Esophagus squamous epithelium (tissue), 5 donors: ENCODE measurements at places on chromosomes 13 and 19.

DNA sequence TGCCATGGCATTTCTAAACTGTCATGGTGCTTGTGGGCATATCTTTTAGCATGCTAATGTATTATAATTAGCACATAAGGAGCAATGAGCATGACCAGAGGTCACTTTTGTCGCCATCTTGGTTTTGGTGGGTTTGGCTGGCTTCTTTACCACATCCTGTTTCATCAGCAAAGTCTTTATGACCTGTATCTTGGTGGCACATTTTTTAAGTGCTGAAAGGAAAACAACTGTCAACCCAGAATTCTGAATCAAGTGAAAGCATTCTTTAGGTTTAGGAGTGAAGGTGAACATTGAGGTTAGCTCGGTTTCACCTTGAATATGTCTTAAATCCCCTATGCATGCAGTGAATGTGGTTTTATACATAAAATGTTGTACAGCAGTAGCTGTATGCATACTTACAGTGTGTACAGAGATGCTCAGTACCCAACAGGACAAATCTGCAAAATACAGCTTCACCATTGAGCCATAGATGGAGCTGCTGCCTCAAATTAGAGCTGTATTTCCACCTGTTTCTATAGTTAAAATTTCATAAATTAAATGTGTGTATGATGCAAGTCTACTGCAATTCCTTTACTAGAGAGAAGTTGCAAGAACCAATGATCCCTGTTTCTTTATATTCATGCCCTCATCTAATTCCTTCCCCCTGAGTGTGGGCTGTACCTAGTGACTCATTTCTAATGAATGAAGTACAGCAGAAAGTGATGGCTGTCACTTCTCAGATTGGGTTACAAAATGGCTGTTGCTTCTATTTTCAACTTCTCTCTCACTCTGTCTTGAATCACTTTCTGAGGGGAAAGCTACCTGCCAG lies 25.2 kb upstream of the IGSF23 start:
- no peak overlapping the region for H3K4me3 ChIP-seq
- no peak overlapping the region for H3K27ac ChIP-seq
- DNase-seq = no peak
- no peaks in the 10 kb centered on the region for H3K4me1 ChIP-seq

GRCh38 chr19:51333836-51334460 lies 8.0 kb downstream of the VSIG10L start:
- H3K27me3 ChIP-seq = peaks cover 24% of the 10 kb centered on the region
- H3K36me3 ChIP-seq = no peaks in the 10 kb centered on the region
- no peak overlapping the region for H3K4me3 ChIP-seq
- no peak overlapping the region for H3K27ac ChIP-seq
- DNase-seq = no peak

- H3K27me3 ChIP-seq = no peaks in the 10 kb centered on the region
- peak overlapping the region; percentile 62 for H3K27ac ChIP-seq
- no peak overlapping the region for H3K4me3 ChIP-seq
- peaks cover 30% of the 10 kb centered on the region for H3K4me1 ChIP-seq
- no peak for DNase-seq
Observed at GRCh38 chr19:49786376-49786820, 19.6 kb downstream of the AP2A1 start.

- H3K27me3 ChIP-seq = no peaks in the 10 kb centered on the region
- H3K4me1 ChIP-seq = no peaks in the 10 kb centered on the region
- no peak for DNase-seq
- H3K4me3 ChIP-seq = no peak overlapping the region
Observed at GRCh38 chr13:105758918-105759860, 776.3 kb downstream of the EFNB2 start.

- peaks cover 29% of the 10 kb centered on the region for H3K4me1 ChIP-seq
- H3K36me3 ChIP-seq = peaks cover 10% of the 10 kb centered on the region
- DNase-seq = no peak
- peak overlapping the region; percentile 9 for H3K27ac ChIP-seq
Observed at GRCh38 chr19:13830741-13831536, 35.7 kb downstream of the ZSWIM4 start.

DNA sequence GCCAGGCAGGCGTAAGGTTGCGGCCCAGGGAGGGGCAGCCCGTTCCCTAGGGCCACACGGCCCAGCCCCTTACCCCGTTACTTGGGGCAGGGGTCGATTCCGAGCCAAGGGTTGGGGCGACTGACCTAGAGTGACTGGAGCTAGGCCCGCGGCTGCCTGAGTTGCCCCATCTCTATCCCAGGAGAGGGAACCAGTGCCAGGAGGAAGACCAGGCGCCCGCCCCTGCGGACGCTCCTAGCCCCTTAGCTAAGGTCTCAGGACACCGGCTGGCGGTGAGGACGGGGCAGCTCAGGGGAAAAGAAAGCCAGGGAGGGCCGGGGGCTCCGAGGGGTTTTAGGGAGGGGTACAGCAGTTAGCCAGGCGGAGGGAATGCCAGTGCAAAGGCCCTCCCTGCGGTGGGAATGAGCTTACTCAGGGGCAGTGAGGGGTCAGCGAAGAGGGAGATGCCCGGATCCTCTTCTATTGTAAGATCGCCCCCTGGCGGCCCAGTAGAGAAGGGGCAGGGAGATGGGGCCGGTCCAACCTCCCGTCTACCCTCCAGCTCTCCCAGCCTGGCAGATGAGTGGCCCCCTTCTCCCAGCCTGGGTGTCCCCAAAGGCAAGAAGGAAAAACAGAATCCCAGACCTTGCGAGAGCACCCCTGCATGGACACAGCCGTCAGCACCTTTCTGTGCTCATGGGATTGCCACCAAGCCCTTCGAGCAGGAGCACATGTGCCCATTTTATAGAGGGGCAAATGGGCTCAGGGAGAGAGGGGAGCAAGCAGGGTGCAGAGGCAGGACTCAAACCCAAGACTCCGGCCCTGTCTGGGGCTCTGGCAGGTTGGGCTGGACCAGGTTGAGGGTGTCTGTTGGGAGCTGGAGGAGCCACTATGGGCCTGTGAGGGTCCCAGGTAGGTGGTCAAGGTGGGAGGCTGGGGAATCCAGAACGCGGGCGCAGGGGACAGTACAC lies 16.3 kb downstream of the CILP2 start:
- DNase-seq = no peak
- no peaks in the 10 kb centered on the region for H3K27me3 ChIP-seq
- no peaks in the 10 kb centered on the region for H3K4me1 ChIP-seq
- H3K27ac ChIP-seq = no peak overlapping the region
- H3K36me3 ChIP-seq = no peaks in the 10 kb centered on the region

DNA sequence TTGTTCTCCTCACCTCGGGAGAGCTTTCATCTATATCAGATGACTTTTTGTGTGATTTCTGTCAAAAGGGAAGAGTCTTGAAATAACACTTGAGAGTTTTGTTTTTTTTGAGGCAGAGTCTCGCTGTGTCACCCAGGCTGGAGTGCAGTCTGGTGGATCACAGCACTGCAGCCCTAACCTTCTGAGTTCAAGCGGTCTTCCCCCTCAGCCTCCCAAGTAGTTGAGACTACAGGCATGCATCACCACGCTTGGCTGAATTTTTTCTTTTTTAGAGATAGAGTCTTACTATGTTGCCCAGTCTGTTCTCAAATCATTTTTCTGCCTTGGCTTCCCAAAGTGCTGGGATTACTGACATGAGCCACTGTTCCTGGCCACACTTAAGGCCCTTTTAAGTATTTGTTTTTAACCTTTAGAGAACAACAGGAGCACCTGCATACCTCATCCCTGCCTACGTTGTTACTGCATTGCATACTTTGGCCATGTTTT lies 11.4 kb downstream of the NDFIP2 start:
- H3K4me1 ChIP-seq = peaks cover 42% of the 10 kb centered on the region
- DNase-seq = no peak

DNA sequence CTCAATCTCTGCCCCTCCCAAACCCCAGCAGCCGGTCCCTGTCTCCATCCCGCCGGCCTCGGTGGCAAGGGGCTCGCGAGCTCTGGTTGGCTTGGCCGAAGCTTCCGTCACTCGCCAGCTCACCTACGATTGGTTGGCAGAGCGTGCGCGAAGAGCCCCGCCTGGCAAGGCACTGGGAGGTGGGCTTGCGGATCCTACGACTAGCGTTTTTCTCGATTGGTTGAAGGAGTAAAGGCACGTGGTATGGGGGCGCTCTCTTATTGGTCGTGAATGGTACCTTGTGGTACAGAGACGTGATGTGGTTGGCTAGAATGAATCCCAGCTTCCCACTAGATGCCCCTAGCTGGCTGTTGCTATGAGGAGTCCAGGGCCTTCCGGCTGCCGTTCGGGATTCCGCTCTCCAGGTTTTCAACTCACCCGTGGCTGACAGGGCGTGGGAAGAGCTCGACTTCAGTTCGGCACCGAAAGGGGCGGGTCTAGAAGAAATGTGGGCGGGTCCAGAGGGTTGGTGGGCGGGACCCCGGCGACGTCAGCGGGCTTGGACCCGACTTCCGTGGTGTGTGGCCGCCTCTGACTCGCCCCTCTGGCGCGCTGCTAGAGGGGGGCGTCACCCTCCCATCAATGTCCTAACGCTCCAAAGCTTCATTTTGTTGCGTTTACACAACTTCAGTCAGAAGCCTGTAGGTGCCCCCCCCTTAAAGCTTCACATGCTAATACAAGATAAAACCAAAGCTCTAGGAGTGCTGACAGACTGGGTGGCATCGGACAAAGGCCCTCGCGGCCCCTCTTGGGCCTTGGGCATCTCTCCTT lies 847 bp upstream of the RAP2A start:
- H3K36me3 ChIP-seq = no peaks in the 10 kb centered on the region
- peak overlapping the region; percentile 82 for H3K4me3 ChIP-seq
- peak; percentile 99 for DNase-seq
- no peaks in the 10 kb centered on the region for H3K27me3 ChIP-seq

DNA sequence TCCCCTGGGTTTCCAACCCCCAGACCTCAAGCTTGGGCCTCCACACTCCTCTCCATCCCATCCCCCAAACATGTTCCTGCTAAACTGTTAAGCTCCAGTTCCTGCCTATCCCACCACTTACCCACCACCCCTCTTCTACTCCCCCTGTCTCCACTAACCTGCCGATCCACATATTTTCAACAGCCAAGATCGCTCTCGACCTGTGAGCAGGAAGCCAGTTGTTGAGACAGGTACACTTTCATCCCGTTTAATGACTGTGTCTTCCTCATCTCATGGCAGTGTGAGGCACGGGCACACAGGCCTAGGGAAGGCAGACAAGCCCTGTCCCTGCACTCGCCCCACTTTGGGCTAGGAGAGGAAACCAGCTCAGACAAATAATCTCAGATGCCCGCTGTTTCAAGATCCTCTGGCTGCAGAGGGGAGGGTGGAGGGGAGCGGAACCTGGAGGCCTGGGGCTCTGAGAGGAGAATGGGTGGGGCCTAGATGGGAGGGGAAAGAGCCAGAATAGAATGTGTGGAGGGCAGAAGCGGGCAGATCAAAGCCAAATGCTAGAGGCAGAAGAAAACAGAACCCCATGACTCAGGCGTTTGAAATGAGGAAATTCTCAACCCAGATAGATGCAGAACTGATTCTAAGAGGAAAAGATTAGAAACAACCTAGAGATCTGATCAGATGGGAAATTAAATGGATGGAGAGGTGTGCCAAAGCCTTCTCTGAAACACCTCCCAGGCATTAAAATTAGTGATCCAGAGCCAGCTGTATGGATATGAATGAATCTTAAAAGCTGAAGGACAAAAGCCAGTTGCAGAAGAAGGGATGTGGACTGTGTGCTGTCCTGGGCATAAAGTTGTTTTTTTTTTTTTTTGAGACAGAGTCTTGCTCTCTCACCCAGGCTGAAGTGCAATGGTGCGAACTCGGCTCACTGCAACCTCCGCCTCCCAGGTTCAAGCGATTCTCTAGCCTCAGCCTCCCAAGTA lies 16.9 kb upstream of the CYP2S1 start:
- no peaks in the 10 kb centered on the region for H3K36me3 ChIP-seq
- H3K4me3 ChIP-seq = no peak overlapping the region
- H3K27me3 ChIP-seq = no peaks in the 10 kb centered on the region
- H3K27ac ChIP-seq = peak overlapping the region; percentile 73
- no peaks in the 10 kb centered on the region for H3K4me1 ChIP-seq

DNA sequence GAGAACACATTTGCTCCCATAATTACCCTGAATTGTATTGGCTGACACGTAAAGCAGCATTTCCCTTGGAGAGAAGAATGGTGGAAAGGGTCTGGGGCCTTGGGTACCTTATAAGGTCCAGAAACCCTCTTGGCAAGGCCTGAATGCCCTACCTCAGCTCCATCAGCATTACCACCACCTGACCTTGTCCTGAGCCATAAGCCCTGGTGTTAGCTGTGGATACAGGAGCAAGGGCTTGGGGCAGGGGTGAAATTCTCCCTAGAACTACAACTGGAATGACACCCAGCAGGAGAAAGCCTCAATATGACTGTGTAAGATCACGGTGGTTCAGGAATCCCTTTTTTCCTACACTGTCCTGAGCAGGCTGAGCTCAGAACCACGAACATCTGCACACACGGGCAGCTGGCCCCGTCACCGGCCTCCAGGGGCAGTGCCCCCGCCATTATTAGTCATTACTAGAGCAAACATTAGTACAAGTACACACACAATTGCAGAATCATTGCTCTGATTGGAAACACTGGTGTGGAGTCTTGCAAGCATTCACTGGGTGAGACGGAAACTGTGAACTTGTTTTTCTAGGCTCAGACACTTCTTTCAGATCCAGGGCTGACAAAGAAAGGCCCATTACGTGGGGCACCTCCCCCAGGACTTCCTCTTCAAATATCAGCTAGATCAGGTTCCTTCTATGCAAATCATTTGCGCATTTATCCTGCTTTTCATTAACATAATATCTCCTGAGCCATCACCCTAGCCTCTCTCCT lies 26.8 kb upstream of the MTIF3 start:
- peaks cover 19% of the 10 kb centered on the region for H3K4me1 ChIP-seq
- H3K4me3 ChIP-seq = no peak overlapping the region
- no peak for DNase-seq
- H3K27ac ChIP-seq = peak overlapping the region; percentile 64
- no peaks in the 10 kb centered on the region for H3K27me3 ChIP-seq

GRCh38 chr19:8054169-8054568 lies 1.6 kb downstream of the CCL25 start:
- H3K27me3 ChIP-seq = no peaks in the 10 kb centered on the region
- no peak for DNase-seq
- no peak overlapping the region for H3K27ac ChIP-seq
- H3K36me3 ChIP-seq = no peaks in the 10 kb centered on the region
- peaks cover 11% of the 10 kb centered on the region for H3K4me1 ChIP-seq
- no peak overlapping the region for H3K4me3 ChIP-seq

- H3K27me3 ChIP-seq = no peaks in the 10 kb centered on the region
- H3K4me1 ChIP-seq = peaks cover under 1% of the 10 kb centered on the region
- H3K4me3 ChIP-seq = no peak overlapping the region
- no peak overlapping the region for H3K27ac ChIP-seq
Observed at GRCh38 chr13:93238711-93239110, 12.1 kb downstream of the GPC6 start.

DNA sequence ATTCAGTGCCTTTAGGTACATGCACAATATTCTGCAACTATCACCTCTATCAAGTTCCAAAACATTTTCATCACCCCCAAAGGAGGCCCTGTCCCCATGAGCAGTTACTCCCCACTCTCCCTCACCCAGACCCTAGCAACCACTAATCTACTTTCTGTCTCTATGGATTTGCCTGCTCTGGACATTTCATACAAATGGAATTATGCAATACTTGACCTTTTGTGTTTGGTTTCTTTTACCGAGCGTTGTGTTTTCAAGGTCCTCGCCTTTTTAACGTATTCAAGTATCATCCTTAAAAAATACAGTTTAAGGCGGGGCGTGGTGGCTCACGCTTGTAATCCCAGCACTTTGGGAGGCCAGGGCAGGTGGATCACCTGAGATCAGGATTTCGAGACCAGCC lies 159.7 kb downstream of the IER2 start:
- H3K27me3 ChIP-seq = no peaks in the 10 kb centered on the region
- no peak overlapping the region for H3K4me3 ChIP-seq

GRCh38 chr13:45196622-45197021 lies 4.2 kb downstream of the KCTD4 start:
- H3K27ac ChIP-seq = no peak overlapping the region
- no peaks in the 10 kb centered on the region for H3K4me1 ChIP-seq
- no peaks in the 10 kb centered on the region for H3K27me3 ChIP-seq
- no peak overlapping the region for H3K4me3 ChIP-seq
- H3K36me3 ChIP-seq = no peaks in the 10 kb centered on the region
